Nucleus accumbens (tissue), 56 donors: ENCODE measurements at places on chromosomes 5 and 9.

GRCh38 chr9:127977884-127978647, 2.7 kb downstream of the EEIG1 start:
- no peak for DNase-seq

DNA sequence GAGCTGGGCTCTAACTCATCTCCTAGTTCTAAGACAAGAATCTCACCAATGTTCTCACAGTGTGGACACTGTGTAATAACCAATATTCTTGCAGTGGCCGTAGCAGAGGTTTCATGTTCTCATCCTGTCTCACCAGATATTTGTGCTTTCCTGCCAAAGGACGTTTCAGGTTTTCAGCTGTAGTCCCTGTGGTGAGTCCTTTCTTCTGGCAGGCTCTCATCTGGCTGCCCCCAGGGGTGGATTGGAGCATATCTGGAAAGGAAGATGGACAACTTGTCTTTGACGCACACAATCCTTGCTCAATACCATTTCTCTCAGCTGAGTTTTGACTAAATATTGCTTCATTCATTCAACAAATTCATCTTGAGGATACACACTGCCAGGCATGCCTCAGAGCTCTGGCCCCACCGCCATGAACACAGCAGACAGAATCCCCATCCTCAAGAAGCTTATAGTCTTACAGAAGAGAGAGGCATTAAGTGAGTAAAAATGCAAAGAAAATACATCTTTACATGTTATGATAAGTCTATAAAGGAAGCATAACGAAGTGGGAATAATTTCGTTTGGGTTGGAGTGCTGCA, 33.8 kb upstream of the NEURL1B start:
- DNase-seq: no peak

- DNase-seq: no peak
Measured at GRCh38 chr5:149419859-149420544, 40.9 kb upstream of the IL17B start.

- no peak for DNase-seq
Measured at GRCh38 chr5:171310819-171311321, 1.8 kb downstream of the TLX3 start.

DNA sequence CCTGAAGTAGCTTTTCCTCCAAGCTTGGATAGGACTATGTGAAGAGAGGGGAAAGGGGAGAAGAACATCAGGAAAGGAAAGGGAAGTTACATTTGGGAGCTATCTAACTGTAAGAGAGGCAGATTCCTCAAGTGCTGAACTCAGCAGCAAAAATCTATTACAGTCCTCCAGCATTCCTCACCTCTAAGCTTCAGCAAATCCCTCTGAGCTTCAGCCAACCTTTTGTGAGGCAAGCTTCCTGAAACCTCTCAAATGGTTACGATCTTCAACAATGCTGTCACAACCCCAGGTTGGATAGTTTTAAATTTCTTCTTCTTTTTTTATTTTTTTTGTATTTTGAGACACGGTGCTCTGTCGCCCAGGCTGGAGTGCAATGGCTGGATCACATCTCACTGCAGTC, 2.5 kb upstream of the RNF38 start:
- DNase-seq: no peak
